CD4-positive, CD25-positive, alpha-beta regulatory T cell (primary cell): ENCODE measurements at places on chromosomes 3 and 15. TPM values are rescaled to one million over a fixed set of nuclear protein-coding genes. Genes with fewer than 3 reads are reported as not detected.

- H3K27me3 ChIP-seq, result no peaks in the 10 kb centered on the region
- no peak for DNase-seq
- no peaks in the 10 kb centered on the region for H3K36me3 ChIP-seq
- H3K4me3 ChIP-seq, result no peak overlapping the region
- H3K4me1 ChIP-seq, result no peaks in the 10 kb centered on the region
- no peak overlapping the region for H3K27ac ChIP-seq
Observed at GRCh38 chr15:72616491-72617210, 37.8 kb upstream of the GOLGA6B start.

DNA sequence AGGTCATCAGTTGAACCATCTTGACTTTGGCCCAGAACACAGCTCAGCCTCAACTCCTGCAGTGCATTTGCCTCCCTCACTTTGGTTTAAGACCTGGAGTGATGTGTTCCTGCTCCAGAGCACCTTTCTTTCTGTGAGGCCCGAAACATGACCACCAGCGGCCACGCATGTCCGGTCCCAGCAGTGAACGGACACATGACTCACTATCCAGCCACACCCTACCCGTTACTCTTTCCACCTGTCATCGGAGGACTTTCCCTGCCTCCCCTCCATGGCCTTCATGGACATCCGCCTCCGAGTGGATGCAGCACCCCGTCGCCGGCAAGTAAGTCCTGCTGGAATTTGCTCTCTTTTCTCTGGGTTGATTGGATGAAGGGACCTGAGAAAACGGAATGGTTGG lies 253.8 kb upstream of the RARB start:
- no peaks in the 10 kb centered on the region for H3K4me1 ChIP-seq
- no peak for DNase-seq
- H3K27me3 ChIP-seq, result no peaks in the 10 kb centered on the region

DNA sequence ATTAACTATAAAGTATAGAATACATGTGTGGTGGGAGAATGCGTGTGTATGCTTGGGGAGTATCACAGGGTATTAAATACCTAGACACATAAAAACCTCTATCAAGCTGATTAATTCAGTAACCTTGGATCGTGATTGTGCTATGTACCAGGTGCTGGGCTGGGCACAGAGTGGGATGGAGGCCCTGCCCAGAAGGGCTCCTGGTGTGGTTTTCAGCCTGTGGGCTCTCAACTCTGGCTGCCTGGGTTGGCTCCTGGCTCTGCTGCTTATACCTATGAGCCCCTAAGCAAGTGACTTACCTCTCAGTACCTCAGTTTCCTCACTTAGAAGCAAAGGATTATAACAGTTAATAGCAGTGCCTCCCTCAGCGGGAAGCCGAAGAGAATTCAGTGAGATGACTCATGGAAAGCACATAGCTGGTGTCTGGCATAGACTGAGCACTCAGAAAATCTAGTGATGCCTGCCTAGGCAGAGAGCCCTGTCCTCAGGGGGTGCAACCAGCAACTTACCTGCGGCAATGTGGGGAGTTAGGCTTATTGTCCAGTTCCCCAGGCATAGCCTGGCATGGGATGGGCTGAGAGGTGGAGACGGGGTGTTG lies 90.6 kb upstream of the MYZAP start:
- H3K36me3 ChIP-seq, result no peaks in the 10 kb centered on the region
- H3K4me1 ChIP-seq, result no peaks in the 10 kb centered on the region
- DNase-seq, result no peak
- no peaks in the 10 kb centered on the region for H3K27me3 ChIP-seq
- H3K4me3 ChIP-seq, result no peak overlapping the region

DNA sequence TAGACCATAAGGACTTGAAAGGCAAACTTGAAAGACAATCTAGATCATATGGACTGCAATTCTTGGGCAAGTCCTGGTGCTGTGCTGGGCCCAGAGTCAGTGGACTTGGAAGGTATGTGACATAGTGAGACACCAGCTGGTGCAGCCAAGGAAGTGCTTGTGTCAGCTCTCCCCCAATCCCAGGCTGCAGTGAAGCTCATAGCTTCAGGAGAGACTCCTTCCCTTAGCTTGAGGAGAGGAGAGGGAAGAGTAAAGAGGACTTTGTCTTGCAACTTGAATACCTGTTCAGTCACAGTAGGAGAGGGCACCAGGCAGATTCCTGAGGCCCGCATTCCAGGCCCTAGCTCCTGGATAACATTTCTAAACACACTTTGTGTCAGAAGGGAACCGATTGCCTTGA lies 127.4 kb upstream of the ZPLD1 start:
- H3K27me3 ChIP-seq, result peaks cover 2% of the 10 kb centered on the region
- no peaks in the 10 kb centered on the region for H3K36me3 ChIP-seq
- H3K4me1 ChIP-seq, result no peaks in the 10 kb centered on the region
- H3K27ac ChIP-seq, result no peak overlapping the region
- no peak overlapping the region for H3K4me3 ChIP-seq
- no peak for DNase-seq

- H3K27ac ChIP-seq, result no peak overlapping the region
- no peak for DNase-seq
- no peaks in the 10 kb centered on the region for H3K27me3 ChIP-seq
- no peak overlapping the region for H3K4me3 ChIP-seq
- peaks cover 3% of the 10 kb centered on the region for H3K4me1 ChIP-seq
Observed at GRCh38 chr15:85718271-85718971, 76.3 kb downstream of the KLHL25 start.

DNA sequence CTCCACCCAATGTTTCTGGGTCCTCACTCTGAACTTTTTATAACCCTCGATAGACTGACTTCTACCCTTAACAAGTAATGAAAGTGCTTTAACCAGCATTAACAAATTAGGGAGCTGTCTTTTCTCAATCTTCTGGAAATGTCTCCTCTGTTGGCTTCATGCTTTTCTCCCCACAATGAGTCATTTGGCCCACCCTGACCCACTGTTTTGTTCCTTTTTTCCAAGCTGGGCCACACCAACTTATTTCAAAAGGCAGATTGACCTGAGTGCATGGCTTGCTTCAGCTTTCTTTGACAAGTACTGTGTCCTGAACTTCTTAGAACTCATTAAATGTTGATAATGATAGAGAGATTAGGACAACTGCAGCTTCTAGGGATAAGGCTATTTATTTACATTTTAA lies 199.6 kb upstream of the SEMA6D start:
- no peak overlapping the region for H3K27ac ChIP-seq
- no peak overlapping the region for H3K4me3 ChIP-seq
- H3K36me3 ChIP-seq, result no peaks in the 10 kb centered on the region
- H3K4me1 ChIP-seq, result no peaks in the 10 kb centered on the region

- H3K27me3 ChIP-seq, result no peaks in the 10 kb centered on the region
- H3K36me3 ChIP-seq, result no peaks in the 10 kb centered on the region
- peaks cover 9% of the 10 kb centered on the region for H3K4me1 ChIP-seq
- DNase-seq, result no peak
Observed at GRCh38 chr15:43127752-43128151, 5.6 kb upstream of the TMEM62 start.

- no peak overlapping the region for H3K27ac ChIP-seq
- DNase-seq, result no peak
- no peaks in the 10 kb centered on the region for H3K27me3 ChIP-seq
- H3K36me3 ChIP-seq, result peaks cover 2% of the 10 kb centered on the region
- H3K4me1 ChIP-seq, result peaks cover 11% of the 10 kb centered on the region
Observed at GRCh38 chr15:73620078-73620477, 13.1 kb downstream of the NPTN start.

GRCh38 chr3:134601539-134602439 lies 49.0 kb downstream of the KY start:
- H3K27me3 ChIP-seq, result no peaks in the 10 kb centered on the region
- DNase-seq, result no peak
- no peak overlapping the region for H3K27ac ChIP-seq

- peaks cover 19% of the 10 kb centered on the region for H3K4me1 ChIP-seq
- H3K27ac ChIP-seq, result no peak overlapping the region
- H3K27me3 ChIP-seq, result no peaks in the 10 kb centered on the region
- H3K36me3 ChIP-seq, result no peaks in the 10 kb centered on the region
- H3K4me3 ChIP-seq, result no peak overlapping the region
- DNase-seq, result no peak
Observed at GRCh38 chr15:34370643-34371042, 3.6 kb upstream of the LPCAT4 start.

DNA sequence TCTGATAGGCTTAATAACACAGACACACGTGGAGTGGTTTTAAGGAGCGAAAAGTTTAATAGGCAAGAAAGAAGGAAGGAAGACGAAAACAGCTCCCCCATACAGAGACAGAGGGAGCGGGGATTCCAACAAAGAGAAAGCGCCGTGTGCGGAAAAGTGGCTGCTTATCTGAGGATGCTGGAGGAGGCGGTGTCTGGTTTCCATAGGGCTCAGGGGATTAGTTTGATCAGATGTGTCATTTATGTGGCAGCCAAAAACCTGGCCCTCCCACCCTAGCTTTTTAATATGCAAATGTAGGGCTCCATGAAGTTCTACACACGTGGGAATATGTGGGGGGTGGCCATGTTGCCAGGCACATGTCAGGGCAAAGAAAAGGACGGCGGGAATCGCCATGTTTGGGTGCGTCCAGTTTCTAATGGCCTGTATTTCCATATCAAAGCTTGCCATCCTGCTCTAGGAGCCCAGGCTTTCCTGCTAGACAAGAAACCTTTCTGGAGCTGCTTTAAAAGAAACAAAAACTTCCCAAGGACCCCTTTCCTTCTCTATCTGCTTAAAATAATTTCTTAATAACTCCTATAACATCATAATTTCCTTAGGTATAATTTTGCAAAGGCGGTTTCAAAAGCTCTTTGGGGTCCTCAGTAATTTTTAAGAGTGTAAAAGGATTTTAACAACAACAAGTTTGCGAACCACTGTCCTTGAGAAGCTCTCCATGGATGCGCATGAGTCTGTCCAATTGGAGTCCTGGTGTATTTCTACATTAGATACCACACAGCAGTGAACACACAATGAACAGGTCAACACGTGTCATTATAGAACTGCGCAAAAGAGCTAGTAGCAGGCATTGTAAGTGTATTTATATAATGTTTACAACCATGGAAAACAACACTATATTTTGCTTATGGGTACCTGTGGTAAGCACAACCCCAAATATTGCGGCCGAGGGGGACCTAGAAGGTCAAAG lies 622 bp upstream of the ZNF589 start:
- no peaks in the 10 kb centered on the region for H3K36me3 ChIP-seq
- no peaks in the 10 kb centered on the region for H3K27me3 ChIP-seq
- H3K27ac ChIP-seq, result peak overlapping the region; percentile 87
- H3K4me1 ChIP-seq, result peaks cover 28% of the 10 kb centered on the region
- H3K4me3 ChIP-seq, result peak overlapping the region; percentile 60

DNA sequence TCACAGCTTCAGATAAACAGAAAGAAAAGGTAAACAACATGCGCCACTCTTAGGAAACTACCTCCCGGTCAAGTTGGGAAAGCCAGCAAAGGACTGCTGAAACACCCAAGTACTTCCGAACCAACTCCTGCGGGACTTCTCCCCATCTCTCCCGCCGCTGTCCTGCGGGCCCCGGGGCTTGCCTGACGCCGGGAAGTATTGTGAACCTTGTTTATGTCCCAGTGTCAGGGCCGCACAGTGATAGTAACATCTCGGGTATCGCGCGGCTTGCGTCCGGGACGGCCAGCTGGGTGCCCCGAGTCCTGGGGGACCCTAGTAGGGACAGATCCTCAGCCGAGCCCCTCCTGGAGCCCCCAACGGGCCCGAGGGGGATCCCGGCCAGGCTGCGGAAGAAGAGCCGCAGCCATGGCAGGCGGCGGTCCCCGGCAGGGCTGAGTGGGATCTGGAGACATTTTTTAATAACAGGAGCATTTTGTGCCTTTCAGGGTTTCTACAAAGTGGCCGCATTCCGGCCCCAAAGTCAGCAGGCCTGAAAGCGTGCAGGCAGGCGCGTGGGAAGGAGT lies 756 bp downstream of the CLPX start:
- DNase-seq, result peak; percentile 19
- peak overlapping the region; percentile 92 for H3K4me3 ChIP-seq
- peaks cover 9% of the 10 kb centered on the region for H3K36me3 ChIP-seq
- peak overlapping the region; percentile 81 for H3K27ac ChIP-seq
- H3K27me3 ChIP-seq, result no peaks in the 10 kb centered on the region

DNA sequence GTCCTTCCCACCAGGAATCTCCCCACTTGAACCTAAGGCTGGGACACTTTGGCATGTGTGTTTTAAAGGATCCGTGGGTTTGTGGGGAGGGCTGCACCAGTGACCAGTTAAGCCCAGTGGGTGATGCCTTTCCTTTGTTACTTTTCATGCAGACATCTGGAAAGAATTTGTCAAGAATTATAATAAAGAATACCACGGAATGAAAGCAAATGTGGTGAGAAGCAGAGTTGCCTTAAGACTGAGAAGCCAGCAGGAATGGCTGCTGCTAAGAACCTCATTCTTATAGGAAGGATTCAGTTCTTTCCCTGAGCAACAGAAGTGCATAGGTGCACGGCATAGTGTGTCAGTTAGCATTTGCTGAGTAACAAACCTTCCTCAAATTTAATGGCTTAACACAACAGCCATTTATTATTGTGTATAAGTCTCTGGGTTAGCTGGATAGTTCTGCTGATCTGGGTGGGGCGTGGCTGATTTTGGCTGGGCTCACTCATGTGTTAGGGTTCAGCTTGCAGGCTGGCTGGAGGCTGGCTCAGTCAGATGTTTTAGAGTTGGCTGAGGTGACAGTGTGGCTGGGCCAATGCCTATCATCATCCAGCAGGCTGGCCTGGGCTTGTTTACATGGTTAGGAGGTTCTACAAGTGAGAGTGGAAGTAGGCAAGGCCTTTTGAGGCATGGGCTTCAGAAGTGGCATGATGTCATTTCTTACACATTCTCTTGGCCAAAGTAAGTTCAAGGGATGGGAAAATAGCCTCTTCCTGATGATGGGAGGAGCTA lies 262.7 kb upstream of the CTDSPL start:
- H3K4me3 ChIP-seq, result no peak overlapping the region
- no peak overlapping the region for H3K27ac ChIP-seq
- H3K27me3 ChIP-seq, result no peaks in the 10 kb centered on the region

DNA sequence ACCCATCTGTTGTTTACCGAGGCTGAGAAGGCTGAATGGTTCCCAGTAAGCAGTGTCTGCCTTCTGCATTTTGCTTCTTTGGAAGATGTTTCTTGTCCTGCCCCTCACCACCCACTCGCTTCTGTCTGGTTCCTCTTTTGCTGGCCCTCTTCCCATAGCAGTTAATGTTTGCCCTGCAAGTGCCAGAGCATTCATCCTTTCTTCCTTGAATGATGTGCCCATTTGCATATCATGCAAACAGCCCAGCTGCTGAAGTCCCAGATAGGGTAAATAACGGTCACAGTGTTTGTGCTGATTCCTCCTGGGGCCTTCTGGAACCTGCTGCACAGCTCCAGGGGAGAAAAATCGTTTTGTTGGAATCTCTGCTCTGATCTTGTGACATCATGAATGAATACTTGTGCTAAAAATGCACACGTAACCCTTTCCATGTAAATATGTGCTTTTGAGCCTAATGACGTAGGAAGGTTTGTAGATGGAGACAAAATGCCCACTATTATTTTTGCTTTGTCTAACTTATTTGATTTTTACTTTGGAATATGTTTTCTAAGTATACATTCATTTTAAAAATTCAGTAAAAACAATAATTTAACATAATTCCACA lies 381.0 kb downstream of the SOX2 start:
- H3K36me3 ChIP-seq, result no peaks in the 10 kb centered on the region
- H3K27me3 ChIP-seq, result no peaks in the 10 kb centered on the region
- H3K27ac ChIP-seq, result no peak overlapping the region
- no peak overlapping the region for H3K4me3 ChIP-seq
- no peak for DNase-seq
- H3K4me1 ChIP-seq, result no peaks in the 10 kb centered on the region

GRCh38 chr3:24540821-24541220 lies 46.2 kb upstream of the THRB start:
- H3K27me3 ChIP-seq, result no peaks in the 10 kb centered on the region
- no peak overlapping the region for H3K4me3 ChIP-seq
- DNase-seq, result no peak
- H3K36me3 ChIP-seq, result no peaks in the 10 kb centered on the region
- no peak overlapping the region for H3K27ac ChIP-seq

DGKG gene
- polyA plus RNA-seq, result not detected

MOBP gene
- polyA plus RNA-seq, result not detected

OXTR gene
- not detected for polyA plus RNA-seq

MEIS2 gene
- polyA plus RNA-seq, result not detected

CDC25A gene
- polyA plus RNA-seq, result 0.78 TPM
